ENCODE measurements at places on chromosomes 11 and 22.

DNA sequence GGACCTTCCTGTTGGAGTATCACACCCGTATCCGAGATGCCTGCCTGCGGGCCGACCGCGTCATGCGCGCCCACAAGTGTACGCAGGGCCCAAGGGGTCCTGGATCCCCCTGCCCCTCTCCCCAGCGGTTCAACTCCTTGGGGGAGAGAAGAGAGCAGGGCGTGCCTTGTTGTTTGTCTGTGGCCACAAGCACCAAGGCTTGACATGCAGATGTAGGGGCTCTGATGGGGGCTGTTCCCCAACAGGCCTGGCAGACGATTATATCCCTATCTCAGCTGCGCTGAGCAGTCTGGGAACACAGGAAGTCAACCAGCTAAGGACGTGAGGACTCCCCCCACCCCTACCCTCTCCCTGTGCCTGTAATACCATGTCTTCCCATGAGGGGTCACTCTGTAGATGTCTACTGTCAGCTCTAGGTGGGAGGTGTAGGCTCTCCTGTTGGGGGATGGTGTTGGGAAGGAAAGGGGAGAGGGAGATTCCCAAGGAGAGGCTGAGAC is 6.8 kb downstream of the CFL1 start:
- no peak for DNase-seq

DNA sequence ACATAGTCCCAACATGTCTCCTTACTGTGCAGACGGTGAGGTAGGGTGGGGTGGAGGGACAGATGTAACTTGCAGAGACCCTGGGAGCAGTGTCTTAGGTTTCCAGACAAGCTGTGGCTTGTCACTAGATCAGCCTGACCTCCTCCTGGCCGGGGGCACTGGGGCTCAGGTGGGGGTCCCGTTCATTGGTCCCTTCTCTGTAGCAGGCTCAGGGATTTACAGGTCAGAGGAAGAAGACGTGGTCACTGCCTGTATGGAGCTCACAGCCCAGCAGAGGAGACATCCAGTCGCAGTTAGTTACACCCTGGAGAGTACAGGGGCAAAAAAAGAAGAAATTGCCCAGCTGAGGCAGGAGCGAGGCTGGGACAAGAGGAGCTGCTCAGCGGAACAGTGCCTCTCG is 22.0 kb upstream of the TUB start:
- no peak for DNase-seq

- DNase-seq = no peak
Observed at GRCh38 chr11:2449548-2450320, 4.9 kb downstream of the KCNQ1 start.

DNA sequence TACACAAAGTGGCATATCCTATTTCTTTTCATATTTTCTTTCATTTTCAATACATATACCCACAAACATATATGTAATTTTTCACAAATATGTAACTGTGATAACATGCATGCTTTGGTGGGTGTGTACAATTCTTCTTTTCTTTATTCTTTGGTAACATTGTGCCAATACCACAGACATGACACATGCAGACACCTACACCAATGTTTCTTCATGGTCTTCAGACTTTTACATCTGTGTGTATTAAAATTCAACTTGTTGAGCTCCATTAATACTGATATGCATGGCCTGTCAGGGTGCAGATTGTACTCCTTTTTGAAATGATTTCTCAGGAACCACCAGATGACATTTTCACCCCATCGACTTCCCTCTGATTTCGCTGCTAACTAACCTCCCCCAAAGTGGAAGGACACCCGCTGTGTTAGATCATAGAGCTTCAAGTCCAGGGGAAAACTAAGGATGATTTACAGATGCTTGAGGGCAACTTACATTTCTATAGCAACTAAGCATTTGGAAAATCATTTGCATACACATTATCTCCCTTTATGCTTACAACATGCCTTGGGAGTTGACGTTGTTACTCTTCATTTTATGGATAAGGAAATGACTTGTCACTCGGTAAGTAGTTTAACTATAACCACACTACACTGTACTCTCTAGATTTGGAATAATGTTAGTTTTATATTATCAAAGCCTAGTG is 10.5 kb upstream of the PANX3 start:
- no peak for DNase-seq

Measured in activated gamma-delta T cell (primary cell).